ENCODE measurements at places on chromosomes 5 and 9. TPM values are rescaled to one million over a fixed set of nuclear protein-coding genes. Genes with fewer than 3 reads are reported as not detected.
A peak's percentile ranks its signal among the peaks of the same experiment; 100 is the strongest.

- H3K4me3 ChIP-seq, result no peak overlapping the region
- H3K27ac ChIP-seq, result no peak overlapping the region
- H3K27me3 ChIP-seq, result no peaks in the 10 kb centered on the region
- no peak for DNase-seq
- no peaks in the 10 kb centered on the region for H3K36me3 ChIP-seq
- H3K4me1 ChIP-seq, result no peaks in the 10 kb centered on the region
These were observed 152.8 kb upstream of the PRLR start for GRCh38 chr5:35383041-35383440.

- no peaks in the 10 kb centered on the region for H3K27me3 ChIP-seq
- no peak overlapping the region for H3K4me3 ChIP-seq
- DNase-seq, result no peak
- H3K27ac ChIP-seq, result no peak overlapping the region
These were observed 2.9 kb upstream of the REEP2 start for GRCh38 chr5:138435943-138436342.

DNA sequence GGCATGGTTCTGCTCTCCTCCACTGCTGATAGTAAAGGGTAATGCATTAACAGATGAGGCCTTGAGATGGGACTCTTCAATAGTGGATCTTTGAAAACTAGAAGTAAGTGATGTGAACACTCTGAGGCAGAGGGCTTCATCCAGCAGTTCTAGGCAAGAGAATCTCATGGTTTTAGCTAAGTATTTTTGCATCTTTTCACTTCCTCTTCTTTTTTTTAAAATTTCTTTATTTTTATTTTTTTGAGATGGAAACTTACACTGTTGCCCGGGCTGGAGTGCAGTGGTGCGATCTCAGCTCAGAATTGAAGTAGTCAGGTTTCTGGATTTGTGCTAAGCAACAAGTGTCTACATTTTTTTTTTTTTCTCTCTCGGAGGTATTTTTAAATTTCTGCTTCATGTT, 101.9 kb downstream of the MTRR start:
- no peak for DNase-seq
- H3K36me3 ChIP-seq, result no peaks in the 10 kb centered on the region
- H3K4me3 ChIP-seq, result no peak overlapping the region
- no peaks in the 10 kb centered on the region for H3K27me3 ChIP-seq
- no peak overlapping the region for H3K27ac ChIP-seq
- H3K4me1 ChIP-seq, result no peaks in the 10 kb centered on the region

- H3K4me1 ChIP-seq, result no peaks in the 10 kb centered on the region
- no peak for DNase-seq
- no peaks in the 10 kb centered on the region for H3K27me3 ChIP-seq
- no peak overlapping the region for H3K27ac ChIP-seq
These were observed 295.9 kb upstream of the ITGA1 start for GRCh38 chr5:52491818-52492217.

- no peak overlapping the region for H3K4me3 ChIP-seq
- H3K4me1 ChIP-seq, result peaks cover 14% of the 10 kb centered on the region
- DNase-seq, result no peak
- peaks cover 9% of the 10 kb centered on the region for H3K27me3 ChIP-seq
- H3K36me3 ChIP-seq, result no peaks in the 10 kb centered on the region
These were observed 19.8 kb downstream of the TTC23L start for GRCh38 chr5:34858790-34859189.

GRCh38 chr5:54638106-54638505, 120.5 kb downstream of the SNX18 start:
- H3K4me3 ChIP-seq, result no peak overlapping the region
- no peak for DNase-seq
- H3K27ac ChIP-seq, result no peak overlapping the region
- H3K4me1 ChIP-seq, result no peaks in the 10 kb centered on the region
- no peaks in the 10 kb centered on the region for H3K36me3 ChIP-seq
- H3K27me3 ChIP-seq, result no peaks in the 10 kb centered on the region

- DNase-seq, result no peak
- H3K27ac ChIP-seq, result no peak overlapping the region
- no peaks in the 10 kb centered on the region for H3K27me3 ChIP-seq
- H3K36me3 ChIP-seq, result no peaks in the 10 kb centered on the region
These were observed 54.5 kb downstream of the DOCK8 start for GRCh38 chr9:269081-269711.

DNA sequence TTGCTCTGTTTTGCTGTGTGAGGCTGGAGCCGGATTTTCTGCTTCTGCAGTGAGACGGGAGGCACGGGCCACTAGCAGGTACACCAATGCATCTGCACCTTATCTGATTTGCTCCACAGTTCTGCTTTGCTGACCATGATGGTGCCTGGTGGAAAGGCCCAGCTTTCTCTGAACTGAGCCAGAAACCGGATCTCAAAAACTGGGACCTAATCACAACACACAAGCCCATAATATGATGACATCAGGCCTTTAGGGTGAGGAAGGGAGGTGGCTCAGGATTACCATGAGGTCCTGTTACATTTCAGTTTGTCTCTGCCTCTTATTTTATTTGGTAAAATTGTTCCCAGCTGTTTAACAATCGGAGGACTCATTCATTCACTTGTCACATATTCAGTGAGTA, 49.8 kb downstream of the FGF1 start:
- no peaks in the 10 kb centered on the region for H3K36me3 ChIP-seq
- DNase-seq, result no peak
- no peak overlapping the region for H3K27ac ChIP-seq

- DNase-seq, result no peak
- H3K4me1 ChIP-seq, result no peaks in the 10 kb centered on the region
- H3K27ac ChIP-seq, result no peak overlapping the region
- no peak overlapping the region for H3K4me3 ChIP-seq
- no peaks in the 10 kb centered on the region for H3K36me3 ChIP-seq
These were observed 20.7 kb upstream of the LIFR start for GRCh38 chr5:38576961-38577684.

DNA sequence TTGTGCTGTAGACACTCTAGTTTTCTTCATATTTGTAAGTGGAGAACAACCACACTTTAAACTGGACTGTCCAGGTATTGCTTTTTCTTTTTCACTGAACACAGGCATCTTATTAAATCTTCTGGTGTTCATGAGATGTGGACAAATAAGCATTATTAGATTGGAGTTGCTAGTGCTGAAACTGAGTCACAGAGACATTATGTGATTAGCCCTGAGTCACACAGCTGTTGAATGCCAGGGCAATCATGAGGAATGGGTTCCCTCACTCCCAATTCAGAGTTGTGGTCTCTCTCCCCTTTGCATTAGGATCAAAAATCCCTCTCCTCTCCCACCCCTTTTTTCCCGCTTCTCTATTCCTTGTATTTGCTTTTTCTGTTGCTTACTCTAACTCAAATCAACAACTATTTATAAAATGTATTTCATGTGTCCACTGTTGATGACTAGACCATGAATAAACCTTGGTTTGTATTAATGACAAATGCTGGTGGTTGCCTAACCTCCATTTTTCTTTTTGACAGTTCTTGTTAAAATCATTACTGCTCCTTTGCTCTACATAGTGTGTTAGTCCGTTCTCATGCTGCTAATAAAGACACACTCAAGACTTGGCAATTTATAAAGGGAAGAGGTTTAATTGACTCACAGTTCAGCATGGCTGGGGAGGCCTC, 738.2 kb downstream of the BRINP1 start:
- H3K27ac ChIP-seq, result no peak overlapping the region
- no peaks in the 10 kb centered on the region for H3K4me1 ChIP-seq
- H3K27me3 ChIP-seq, result no peaks in the 10 kb centered on the region

GRCh38 chr9:118651511-118651910, 717.7 kb downstream of the BRINP1 start:
- H3K36me3 ChIP-seq, result no peaks in the 10 kb centered on the region
- no peak for DNase-seq
- no peaks in the 10 kb centered on the region for H3K27me3 ChIP-seq

DNA sequence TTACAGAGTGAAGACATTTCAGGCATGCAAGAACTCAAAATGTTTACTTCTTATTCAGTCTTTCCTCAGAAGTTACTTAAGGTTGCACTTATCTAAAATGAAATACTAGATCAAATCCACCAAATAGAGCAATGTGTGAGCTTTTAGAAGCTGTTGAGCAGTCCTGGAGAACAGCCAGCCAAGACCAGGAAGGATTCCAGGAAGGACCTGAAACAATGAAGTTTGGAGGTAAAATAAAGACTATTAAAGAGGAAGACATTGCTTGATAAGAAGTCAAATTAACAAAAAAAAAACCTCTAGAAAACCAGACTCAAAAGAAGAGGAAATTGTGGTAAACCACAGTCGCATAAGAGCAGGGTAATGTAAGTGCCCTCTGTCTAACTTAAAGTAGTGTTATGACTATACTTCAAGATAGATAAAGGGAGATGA, 156.2 kb upstream of the S1PR3 start:
- H3K27ac ChIP-seq, result no peak overlapping the region
- H3K27me3 ChIP-seq, result no peaks in the 10 kb centered on the region
- peak; percentile 45 for DNase-seq

DNA sequence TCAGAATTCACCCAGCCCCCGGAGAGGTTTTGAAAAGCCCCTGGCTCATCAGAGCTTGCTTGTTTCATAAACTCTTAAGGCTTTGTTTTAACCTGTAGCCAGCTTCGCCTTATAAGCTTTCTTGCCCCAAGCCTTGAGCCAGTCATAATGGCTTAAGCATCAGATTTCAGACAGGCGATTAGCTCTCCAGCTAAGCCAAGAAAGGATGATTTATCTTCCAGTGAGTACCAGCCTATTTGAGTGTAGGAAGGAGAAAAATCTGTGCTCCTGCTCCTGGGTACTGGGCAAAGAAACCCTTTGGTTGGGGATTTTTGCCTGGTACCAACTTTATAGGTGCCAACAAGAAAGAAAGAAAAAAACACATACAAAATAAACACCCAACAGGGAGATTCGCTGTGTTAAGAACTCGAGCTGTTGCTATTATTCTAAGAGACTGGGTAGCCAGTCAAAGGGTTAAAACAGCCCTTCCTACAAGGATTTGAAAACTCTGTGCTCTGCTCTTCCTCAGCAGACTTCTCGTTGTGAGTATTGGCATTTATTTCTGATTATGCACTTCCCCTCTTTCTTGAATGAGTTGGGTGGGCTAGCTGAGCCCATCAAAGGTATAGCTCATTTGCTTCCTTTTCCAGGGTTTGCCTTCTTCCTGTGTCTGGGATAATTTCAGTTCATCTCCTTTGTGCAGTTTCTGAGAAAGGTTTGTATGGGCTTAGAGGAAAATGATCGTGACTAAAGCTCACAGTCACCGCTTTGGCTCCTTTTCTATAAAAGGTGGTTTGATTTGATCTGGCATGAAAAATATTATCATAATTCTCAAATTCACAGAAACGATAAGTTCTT, 157.2 kb upstream of the DMRT1 start:
- H3K27me3 ChIP-seq, result no peaks in the 10 kb centered on the region
- H3K27ac ChIP-seq, result peak overlapping the region; percentile 99
- peaks cover 58% of the 10 kb centered on the region for H3K4me1 ChIP-seq
- DNase-seq, result peak; percentile 81
- peak overlapping the region; percentile 70 for H3K4me3 ChIP-seq
- no peaks in the 10 kb centered on the region for H3K36me3 ChIP-seq

DNA sequence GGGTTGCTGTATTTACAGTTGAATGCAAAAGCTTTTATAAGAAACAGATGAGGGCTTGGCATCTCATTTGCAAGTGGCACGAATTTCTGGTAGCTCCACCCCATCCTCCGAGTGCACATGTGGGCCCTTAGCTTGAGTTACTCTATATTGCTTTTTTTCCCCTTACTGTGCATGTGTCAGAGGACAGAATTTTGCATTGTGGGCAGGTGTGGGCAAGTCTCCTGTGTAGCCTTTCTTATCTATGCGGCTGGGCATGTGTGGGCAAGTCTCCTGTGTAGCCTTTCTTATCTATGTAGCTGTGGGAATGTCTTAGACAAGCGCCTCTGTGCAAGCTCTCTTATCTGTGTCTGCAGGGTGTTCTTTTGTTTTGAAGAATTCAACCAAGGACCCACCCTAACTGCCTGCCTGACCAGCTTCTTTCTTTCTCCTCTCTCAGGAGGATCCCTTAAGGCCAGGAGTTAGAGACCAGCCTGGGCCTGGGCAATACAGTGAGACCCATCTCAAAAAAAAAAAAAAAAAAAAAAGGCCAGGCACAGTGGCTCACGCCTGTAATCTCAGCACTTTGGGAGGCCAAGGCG, 34.1 kb upstream of the SIL1 start:
- H3K27ac ChIP-seq, result no peak overlapping the region
- no peak for DNase-seq
- no peak overlapping the region for H3K4me3 ChIP-seq
- no peaks in the 10 kb centered on the region for H3K4me1 ChIP-seq

- peaks cover 2% of the 10 kb centered on the region for H3K4me1 ChIP-seq
- H3K4me3 ChIP-seq, result no peak overlapping the region
- no peak for DNase-seq
These were observed 49.4 kb upstream of the OTULINL start for GRCh38 chr5:14532180-14532579.

DNA sequence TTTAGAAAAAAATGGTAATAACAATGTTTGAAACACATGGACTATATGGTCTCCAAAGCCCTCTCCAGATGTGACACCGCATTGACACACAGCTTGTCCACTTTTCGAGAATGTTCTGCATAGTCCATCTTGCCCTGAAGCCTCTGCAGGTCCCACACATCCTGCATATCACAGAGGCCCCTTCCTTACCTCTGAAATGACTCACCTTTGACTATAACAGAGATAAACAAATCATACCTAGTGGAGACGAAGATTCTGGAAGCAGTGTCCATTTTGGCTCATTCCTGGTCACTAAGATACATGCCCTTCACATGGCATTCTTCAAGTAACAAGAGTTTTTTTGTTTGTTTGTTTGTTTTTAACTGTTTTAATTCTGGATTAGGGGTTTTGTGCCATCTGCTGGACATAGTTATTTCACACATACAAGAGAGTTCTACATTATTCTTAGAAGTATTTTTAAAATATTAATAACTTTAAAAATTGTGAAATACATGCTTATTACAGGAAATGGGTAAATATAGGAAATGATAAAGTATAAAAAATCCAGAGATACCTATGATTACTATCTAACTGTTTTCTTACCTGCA, 5.1 kb downstream of the ARL14EPL start:
- no peaks in the 10 kb centered on the region for H3K27me3 ChIP-seq
- peaks cover 2% of the 10 kb centered on the region for H3K4me1 ChIP-seq
- no peak overlapping the region for H3K27ac ChIP-seq
- H3K4me3 ChIP-seq, result no peak overlapping the region

DNA sequence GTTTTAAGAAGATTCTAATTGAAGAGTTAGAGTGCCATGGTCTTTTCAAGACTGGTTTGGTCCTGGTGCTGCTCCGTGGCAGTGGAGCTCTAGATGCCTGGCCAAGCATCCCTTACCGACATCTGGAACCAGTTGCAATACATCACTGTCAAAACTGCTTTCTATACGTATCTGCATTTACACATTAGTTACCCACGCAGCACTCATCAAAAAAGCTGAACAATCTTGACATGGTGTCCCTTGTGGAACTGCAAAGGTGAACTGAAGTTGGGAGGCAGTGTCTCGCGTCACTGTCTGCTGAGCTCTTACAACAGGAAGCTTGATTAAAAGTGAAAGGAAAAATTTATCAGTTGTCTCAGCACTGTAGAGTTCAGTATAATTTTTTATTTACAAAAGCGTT, 82.6 kb downstream of the PBX3 start:
- peaks cover 2% of the 10 kb centered on the region for H3K4me1 ChIP-seq
- H3K27ac ChIP-seq, result no peak overlapping the region
- H3K4me3 ChIP-seq, result no peak overlapping the region
- peak; percentile 50 for DNase-seq
- H3K36me3 ChIP-seq, result no peaks in the 10 kb centered on the region
- no peaks in the 10 kb centered on the region for H3K27me3 ChIP-seq

The SLC45A2 gene
- not detected for total RNA-seq
